Smooth muscle cell of trachea (primary cell): ENCODE measurements at places on chromosomes 7 and 10. TPM values are rescaled to one million over a fixed set of nuclear protein-coding genes. Genes with fewer than 3 reads are reported as not detected.

Gene DLX5
- total RNA-seq: not detected in 2 replicates

Gene SPRN
- total RNA-seq: 0.87 and 3.1 TPM in 2 replicates

Gene SPDYE2B
- total RNA-seq: not detected in 2 replicates

Gene CYP3A4
- not detected in 2 replicates for total RNA-seq

Gene NRAP
- not detected in 2 replicates for total RNA-seq

Gene FLNC
- 265 and 462 TPM in 2 replicates for total RNA-seq

Gene CFTR
- total RNA-seq: not detected in 2 replicates

Gene ZC3HAV1L
- total RNA-seq: 7.1 and 11.7 TPM in 2 replicates

Gene CFAP69
- total RNA-seq: 5.5 and 6.4 TPM in 2 replicates

Gene ATAD1
- 27.3 and 47.4 TPM in 2 replicates for total RNA-seq

Gene TNS3
- 27.5 and 77.6 TPM in 2 replicates for total RNA-seq

Gene PTPN20
- total RNA-seq: 0.33 and 0.73 TPM in 2 replicates

Gene IL15RA
- total RNA-seq: 3.5 and 13.7 TPM in 2 replicates

Gene SLC37A3
- total RNA-seq: 58.4 and 99.6 TPM in 2 replicates

Gene IL2RA
- not detected in 2 replicates for total RNA-seq

Gene WASHC2C
- 62.0 and 62.4 TPM in 2 replicates for total RNA-seq

Gene CLDN3
- 0.33 TPM in 1 of 2 replicates, not detected in the other for total RNA-seq

Gene SEC31B
- 2.2 and 4.1 TPM in 2 replicates for total RNA-seq

Gene NOD1
- total RNA-seq: 6.9 and 9.9 TPM in 2 replicates

Gene SPDYE5
- total RNA-seq: not detected in 2 replicates

Gene TFPI2
- total RNA-seq: 6.6 and 14.5 TPM in 2 replicates

Gene MMRN2
- total RNA-seq: 3.6 and 4.8 TPM in 2 replicates

Gene SYT15
- under 0.01 and 0.15 TPM in 2 replicates for total RNA-seq

Gene SRRT
- total RNA-seq: 40.3 and 54.1 TPM in 2 replicates

Gene NRCAM
- total RNA-seq: 0.50 and 1.5 TPM in 2 replicates

Gene MACC1
- 0.15 and 0.17 TPM in 2 replicates for total RNA-seq

Gene SCART1
- total RNA-seq: 3.0 and 3.9 TPM in 2 replicates

Gene ERV3-1
- total RNA-seq: 9.0 and 9.9 TPM in 2 replicates

Gene FKBP9
- 346 and 372 TPM in 2 replicates for total RNA-seq

Gene PSD
- 0.73 and 20.2 TPM in 2 replicates for total RNA-seq

Gene CLDN4
- 1.3 and 1.7 TPM in 2 replicates for total RNA-seq

Gene TMEM273
- not detected in 2 replicates for total RNA-seq

Gene EFCAB10
- not detected in 2 replicates for total RNA-seq

Gene RAMP3
- total RNA-seq: 0.58 and 1.8 TPM in 2 replicates

Gene RASA4B
- 3.0 and 3.5 TPM in 2 replicates for total RNA-seq

Gene DNAH11
- under 0.01 and 1.5 TPM in 2 replicates for total RNA-seq

Gene COL17A1
- under 0.01 and 1.6 TPM in 2 replicates for total RNA-seq

Gene PRR15
- total RNA-seq: not detected in 2 replicates
